ENCODE measurements at places on chromosomes 11 and 22.

DNA sequence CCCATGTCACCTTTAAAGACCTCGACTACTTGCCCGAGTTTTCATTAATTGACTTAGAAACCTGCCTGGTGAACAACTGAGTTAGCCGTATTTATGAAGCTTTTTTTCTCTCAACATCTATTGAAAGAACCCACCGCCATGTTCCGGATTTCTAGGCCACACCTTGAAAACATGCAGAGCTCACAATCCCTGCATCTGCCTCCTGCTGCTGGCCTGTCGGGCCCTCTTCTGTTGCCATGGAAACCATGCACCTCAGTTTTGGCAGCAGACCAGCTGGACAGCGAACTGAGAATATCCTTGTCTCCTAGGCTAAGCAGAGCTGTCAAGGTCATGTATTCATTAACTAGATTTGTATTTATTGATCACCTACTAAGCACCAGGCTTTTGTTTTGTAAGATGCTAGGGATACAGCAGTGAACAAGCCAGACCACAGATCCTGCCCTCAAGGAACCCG, 4.3 kb upstream of the PATZ1 start:
- no peak for DNase-seq

- DNase-seq = no peak
These were observed 1.2 kb downstream of the GLB1L3 start for GRCh38 chr11:134277183-134278001.

DNA sequence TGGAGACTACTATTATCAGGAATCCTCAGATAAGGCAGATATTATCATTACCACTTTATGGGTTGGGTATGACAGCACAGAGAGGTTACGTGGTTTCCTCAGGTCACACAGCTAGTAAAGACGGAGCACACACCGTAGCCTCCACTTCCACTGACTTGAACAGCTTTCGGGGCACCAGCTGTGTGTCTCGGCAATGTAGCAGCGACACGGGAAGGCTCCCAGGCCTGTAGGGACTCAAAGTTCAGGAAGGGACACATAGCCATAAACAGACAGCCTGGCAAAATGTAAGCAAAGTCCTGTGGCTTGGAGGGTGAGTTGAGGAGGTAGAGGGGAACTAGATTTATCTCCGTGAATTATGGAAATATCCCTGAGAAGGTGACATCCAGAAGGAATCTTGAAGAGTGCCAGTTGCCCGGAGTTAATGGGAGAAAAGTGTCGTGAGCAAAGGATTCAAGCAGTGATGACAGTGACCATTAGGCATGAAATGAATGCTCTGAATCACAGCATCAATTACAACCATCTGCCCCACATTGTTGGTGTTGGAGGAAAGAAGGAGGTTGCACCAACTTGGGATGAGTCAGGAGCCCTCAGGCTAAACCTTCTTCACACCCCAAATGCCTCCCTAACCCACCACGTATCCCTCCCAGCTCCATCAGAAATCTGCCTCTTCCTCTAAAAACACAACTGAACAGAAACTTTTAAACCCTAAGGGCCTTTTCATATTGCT, 106.7 kb upstream of the ASPHD2 start:
- no peak for DNase-seq

DNA sequence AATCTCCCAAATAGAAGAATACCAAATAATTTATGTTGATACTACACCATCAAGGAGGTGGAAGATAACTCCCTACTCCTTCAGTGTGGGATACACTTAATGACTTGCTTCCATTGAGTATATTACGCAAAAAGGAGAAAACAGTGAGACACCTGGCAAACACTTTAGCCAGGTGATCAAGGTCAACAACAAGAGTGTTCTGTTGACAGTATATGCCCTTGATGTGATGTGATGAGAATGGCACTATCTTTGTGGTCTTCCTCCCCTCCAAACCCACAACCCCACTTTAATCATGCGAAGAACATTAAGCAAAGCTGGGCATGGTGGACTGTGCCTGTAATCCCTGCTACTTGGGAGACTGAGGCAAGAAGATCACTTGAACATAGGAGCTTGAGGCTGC, 26.0 kb downstream of the MAPK1 start:
- DNase-seq = no peak

GRCh38 chr11:16946477-16947282, 67.5 kb downstream of the PLEKHA7 start:
- DNase-seq = no peak

- no peak for DNase-seq
These were observed 9.2 kb upstream of the PHF21A start for GRCh38 chr11:46130286-46130940.

GRCh38 chr11:37532271-37532670, 934.2 kb upstream of the RAG2 start:
- DNase-seq = no peak

DNA sequence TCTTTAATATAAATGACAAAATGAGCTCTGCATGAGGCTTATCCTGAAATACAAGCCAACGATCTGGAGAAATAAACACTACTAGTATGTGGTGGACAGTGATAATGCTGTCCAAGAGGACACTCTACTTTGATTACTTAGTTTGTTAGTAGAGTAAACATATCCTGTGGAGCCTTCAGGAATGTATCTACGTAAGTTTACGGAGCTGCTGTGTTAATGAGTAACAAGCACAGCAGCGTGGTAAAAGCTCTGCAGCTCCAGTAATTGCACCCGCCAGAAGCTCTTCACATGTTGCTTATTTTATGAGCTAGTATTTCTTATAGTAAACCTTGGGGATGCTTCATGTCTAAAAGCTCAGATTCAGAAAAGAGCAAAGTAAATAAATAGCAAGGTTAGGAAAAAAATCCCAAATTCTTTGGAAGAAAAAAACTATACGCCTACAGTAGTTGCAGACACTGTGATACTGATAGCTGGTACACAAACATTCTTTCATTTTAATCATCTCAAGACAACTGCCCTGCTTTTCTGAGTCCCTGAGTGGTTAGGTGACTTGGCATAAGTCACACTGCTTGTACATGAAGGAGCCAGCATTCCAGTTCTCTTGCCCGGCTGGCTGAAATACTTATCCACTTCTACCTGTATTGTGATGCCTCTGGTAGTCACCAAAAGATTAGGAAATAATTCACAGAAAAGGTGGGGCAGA, 32.7 kb upstream of the CCDC34 start:
- no peak for DNase-seq

DNA sequence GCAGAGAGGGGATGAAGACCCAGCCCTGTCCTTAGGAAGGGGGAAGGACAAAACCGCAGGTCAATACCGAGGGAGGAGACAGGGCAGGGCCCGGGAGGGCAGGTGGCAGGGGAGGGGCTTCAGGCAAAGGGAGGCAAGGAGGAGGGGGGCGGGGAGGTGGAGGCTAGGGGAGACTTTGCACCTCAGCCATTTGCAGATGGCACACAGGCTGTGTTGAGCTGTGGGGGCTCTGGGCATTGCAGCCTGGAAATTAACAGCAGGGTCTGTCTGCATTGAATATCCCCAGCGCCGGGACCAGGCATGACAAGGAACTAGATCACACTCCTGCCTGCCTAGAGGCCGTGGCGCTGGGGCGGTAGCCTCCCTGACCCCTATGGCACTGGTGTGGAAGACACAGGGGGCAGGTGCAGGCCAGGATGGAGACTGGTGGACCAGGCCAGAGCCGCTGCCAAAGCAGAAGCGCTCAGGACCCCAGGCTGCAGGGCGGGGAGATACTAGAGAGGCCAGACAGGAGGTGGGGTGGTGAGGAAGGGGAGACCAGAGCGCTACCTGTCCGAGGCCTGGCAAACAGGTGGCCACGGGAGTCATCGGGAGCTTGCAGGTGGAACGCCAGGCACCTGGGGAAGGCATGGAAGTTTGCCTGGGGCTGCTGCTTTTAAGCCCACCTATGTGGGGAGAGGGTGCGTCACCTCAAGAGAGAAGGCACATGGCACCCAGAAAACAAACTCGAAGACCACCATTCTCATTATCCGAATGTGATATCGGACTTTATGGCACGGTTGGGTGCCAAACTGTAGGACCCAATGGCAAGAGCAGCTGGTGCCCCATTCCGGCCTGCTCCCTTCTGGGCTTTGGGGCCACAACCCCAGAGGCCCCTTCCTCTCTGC, 11.5 kb downstream of the CBX6 start:
- no peak for DNase-seq

All from mesenteric fat pad (tissue), 1 donor.